ENCODE measurements at places on chromosomes 13 and 19. TPM values are rescaled to one million over a fixed set of nuclear protein-coding genes. Genes with fewer than 3 reads are reported as not detected.

DNA sequence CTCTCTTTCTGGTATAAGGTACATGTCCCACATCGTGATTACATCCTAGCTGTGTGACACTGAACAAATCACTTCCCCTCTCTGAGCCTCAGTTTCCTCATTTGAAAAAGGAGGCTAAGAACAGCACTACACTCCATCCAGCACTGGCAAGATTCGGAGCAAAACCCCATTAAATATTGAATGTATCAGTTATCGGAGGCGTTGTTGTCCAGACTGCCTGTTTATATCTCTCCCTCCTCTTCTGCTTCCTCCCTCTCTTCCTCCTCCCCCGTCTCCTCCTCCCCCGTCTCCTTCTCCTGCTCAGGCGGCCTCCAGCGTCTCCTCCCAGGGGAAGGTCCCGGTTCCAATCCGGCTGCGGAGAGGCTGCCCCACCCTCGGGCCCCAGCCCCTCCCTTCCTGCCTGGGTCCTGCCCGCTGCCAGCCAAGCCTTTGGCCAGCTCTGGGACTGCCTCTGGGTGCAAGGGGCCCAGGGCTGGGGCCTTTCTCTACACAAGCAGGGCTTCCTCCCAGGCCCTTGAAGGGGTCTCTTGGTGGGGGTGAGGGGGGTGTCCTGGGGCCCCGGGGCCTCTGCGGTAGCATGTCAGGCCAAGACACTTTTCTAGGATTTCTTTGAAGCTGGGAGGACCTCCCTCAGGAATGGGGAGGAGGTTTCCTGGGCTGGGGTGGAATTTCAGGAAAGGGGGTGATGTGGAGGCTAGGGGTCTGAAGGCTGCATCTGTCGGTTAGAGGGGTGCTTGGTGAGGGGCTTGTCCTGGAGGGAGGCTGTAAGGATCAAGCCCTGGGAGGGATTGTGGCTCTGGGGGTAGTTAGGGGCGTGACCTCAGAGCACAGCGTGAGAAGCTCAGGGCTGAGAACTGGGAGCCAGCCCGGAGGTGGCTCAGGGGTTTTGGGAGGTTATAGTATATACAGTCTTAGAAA is 1.9 kb downstream of the RRAS start:
- DNase-seq, result no peak

- DNase-seq, result no peak
These were observed 29.4 kb downstream of the SMIM24 start for GRCh38 chr19:3450796-3451411.

GRCh38 chr13:30412346-30412745 is 9.9 kb upstream of the UBE2L5 start:
- DNase-seq, result no peak

- no peak for DNase-seq
These were observed 248.1 kb downstream of the ITGBL1 start for GRCh38 chr13:101700598-101700997.

- no peak for DNase-seq
These were observed 50.7 kb downstream of the KLF2 start for GRCh38 chr19:16375157-16375935.

- peak; percentile 62 for DNase-seq
These were observed 50.6 kb upstream of the UQCRFS1 start for GRCh38 chr19:29263305-29264135.

DNA sequence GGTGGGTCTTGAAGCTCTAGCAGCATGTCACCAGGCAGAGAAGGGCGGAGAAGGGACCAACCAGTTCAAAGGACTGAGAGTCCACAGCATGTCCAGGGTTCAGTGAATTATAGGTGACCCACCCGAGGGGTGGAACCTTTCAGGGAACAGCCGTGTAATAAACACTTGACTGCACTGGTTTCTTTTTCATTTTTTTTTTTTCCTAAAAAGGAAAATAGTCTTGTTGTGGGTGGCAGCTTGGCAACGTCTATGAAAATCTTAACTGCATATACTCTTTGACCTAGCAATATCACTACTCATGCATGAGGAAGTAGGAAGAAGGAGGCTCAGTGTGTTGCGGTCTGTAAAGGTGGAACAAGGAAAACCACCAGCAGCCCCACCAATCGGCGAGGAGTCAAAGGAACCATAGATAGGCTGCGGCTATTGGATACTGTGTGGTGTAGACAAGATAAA is 13.0 kb upstream of the MYH14 start:
- no peak for DNase-seq

DNA sequence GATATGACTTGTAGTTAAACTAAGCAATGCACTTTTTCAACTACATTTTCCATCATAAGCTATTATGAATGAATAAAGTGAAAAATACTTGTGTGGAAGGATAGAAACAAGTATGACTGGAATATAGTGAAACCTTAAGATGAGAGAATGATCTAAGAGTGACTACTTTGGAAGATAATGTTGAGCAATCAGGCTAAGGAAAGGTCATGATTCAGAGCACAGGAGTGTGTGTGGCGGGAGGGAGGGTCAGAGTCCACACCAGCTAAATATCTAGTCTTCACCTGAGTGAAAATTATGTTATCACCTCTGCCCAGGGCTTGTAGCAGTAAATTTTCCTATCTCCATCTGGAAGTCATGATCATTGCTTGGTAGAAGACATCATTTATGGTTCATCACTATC is 833.4 kb upstream of the ATXN8OS start:
- DNase-seq, result no peak

GRCh38 chr13:24267274-24267673 is 42.1 kb upstream of the C1QTNF9 start:
- DNase-seq, result no peak

GRCh38 chr19:57103573-57104277 is 16.1 kb upstream of the USP29 start:
- peak; percentile 72 for DNase-seq

DNA sequence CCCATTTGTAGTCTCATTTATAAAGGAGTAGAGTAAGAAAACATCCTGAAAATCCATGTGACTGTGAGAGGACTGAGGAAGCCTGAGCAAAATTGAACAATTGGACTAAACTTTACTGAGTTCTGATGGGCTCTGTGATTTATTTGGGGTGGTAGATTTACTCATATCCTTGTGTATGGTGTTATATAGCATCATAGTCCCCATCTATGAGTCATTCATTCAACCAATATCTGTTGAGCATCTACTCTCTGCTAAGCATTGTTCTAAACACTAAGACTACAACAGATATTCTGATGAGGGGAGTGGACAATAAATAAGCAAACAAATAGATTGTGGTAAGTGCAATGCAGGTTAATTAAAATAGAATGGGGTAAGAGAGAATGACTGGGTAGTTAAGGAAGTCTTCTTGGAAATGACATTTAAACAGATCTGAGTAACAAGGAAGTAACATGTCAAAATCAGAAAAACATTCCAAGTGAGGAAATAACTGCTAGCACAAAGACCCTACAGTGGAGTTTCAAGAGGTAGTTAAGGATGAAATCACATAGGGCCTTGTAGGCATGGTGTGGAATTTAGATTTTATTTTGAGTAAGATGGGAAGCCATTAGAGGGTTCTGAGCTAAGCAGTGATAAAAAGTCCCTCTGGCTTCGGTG is 36.3 kb upstream of the MLNR start:
- DNase-seq, result no peak

ZNF358 gene
- 104 TPM for total RNA-seq

CLEC11A gene
- 8.8 TPM for total RNA-seq

S1PR5 gene
- total RNA-seq, result 29.3 TPM

KCNK6 gene
- total RNA-seq, result 1.5 TPM

ELANE gene
- not detected for total RNA-seq

UQCRFS1 gene
- 38.8 TPM for total RNA-seq

OVOL3 gene
- not detected for total RNA-seq

TUBA3C gene
- total RNA-seq, result not detected

SYT5 gene
- 105 TPM for total RNA-seq

SEMA6B gene
- total RNA-seq, result 101 TPM
